ENCODE measurements at places on chromosomes 1 and 21.

DNA sequence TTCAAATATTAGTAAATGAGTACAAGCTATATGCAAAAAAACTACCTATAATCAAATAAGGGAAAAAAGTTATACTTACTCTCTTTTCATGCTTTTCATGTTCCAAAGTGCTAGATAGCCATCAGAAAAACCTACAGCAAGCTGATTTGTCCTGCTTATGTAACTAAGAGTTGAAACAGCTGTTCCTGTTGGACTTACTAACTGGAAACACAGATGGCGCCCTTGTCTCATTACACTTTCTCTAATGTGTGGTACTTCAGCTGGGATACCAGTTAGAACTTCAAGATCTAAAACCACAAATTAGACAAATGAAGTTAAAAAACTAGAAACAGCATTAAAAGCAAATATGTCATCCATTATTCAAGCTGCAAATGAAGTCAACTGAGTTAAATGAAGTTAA, 24.3 kb downstream of the AHCTF1 start:
- no peak for DNase-seq

- DNase-seq: no peak
These were observed 180.6 kb upstream of the PALMD start for GRCh38 chr1:99465176-99465900.

DNA sequence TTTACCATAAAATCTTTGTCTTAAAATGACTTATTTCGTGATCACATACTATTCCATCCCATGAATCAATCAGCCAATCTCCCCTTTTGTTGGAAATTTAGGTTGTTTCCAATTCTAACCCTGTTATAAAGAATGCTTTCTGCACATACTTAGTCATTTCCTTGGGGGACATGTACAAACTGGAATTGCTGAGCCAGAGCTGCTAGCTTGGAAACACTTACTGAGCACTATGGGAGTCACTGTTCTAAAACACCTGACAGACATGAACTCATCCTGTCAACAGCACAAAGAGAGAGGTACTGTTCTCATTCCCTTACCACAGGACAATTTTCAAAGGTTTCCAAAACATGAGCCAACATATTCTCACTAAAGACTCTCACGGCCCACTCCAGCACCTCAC, 32.1 kb downstream of the AK2 start:
- DNase-seq: no peak

GRCh38 chr21:41832596-41833496, 46.3 kb downstream of the PRDM15 start:
- DNase-seq: no peak

DNA sequence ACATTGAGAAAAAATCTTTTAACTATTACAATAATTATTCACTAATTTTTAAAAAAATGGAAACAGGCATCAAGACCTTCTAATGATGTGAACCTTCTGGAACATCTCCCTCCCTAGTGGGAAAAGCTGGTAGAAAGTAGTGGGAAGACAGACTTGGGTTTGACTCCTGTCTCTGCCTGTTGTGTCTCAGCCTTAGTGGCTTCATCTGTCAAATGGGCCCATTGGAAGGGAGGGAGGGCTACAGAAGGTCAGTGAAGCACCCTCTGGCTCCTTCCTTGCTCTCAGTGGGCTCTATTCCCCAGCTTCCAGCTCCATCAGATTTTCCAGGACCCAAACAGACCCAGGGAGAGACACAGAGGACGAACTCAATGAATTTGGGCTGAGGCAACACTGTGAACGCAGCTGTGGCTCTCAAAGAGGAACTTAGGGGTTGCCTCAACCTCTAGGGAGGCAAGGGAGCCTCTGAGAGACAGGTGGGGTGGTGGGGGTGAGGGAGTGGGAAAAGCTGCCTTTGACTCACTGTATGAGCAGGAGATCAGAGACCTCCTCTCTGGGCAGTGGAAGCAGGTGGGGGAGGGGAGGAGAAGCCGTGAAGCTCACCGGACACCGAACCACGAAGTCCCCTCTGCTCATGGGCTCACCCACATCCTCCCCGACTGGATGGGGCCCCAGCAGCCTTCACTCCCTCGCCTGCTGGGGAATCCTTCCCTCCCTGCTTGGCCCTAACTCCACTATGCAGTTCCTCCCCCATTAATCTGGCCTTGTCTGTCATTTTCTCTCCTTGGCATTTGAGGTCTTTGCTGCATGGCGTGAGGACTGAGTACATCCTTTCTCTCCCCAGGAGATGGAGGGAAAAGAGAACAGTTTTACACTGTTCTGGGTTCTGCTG, 4.5 kb downstream of the CNR2 start:
- DNase-seq: no peak

GRCh38 chr1:243979396-243979795, 71.7 kb upstream of the ZBTB18 start:
- no peak for DNase-seq

GRCh38 chr1:91036894-91037829, 15.3 kb upstream of the ZNF644 start:
- DNase-seq: no peak

DNA sequence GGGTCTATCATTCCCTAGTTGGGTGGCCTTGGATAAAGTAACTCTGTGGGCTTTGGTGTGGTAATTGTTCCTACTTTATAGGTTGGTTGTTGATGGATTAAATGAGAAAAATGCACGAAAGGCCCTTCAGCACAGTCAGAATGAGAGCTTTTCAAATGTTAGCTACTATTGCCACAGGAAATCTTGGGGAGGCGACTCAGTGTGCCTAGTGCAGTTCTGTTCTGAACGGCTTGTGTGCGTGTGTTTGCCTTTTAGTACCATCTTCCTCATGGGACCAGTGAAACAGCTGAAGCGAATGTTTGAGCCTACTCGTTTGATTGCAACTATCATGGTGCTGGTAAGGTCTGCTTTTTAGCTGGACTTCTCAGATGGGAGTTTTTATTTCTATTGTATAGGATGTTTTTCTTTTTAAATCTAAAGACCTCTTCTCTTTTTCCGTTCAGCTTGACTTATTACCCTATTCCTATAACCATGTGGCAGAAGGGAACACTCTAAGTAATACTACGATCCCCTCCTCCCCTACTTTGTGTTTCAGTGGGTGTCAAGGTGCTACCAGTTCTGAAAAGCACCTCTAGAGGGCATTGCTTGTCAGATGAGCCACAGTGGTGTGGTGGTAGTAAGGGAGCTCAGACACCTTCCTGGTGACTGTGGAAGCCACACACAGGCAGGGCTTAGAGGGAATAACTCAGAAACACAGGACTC, 9.2 kb downstream of the SFT2D2 start:
- DNase-seq: peak; percentile 21

GRCh38 chr1:36432616-36433015, 17.6 kb downstream of the OSCP1 start:
- no peak for DNase-seq

DNA sequence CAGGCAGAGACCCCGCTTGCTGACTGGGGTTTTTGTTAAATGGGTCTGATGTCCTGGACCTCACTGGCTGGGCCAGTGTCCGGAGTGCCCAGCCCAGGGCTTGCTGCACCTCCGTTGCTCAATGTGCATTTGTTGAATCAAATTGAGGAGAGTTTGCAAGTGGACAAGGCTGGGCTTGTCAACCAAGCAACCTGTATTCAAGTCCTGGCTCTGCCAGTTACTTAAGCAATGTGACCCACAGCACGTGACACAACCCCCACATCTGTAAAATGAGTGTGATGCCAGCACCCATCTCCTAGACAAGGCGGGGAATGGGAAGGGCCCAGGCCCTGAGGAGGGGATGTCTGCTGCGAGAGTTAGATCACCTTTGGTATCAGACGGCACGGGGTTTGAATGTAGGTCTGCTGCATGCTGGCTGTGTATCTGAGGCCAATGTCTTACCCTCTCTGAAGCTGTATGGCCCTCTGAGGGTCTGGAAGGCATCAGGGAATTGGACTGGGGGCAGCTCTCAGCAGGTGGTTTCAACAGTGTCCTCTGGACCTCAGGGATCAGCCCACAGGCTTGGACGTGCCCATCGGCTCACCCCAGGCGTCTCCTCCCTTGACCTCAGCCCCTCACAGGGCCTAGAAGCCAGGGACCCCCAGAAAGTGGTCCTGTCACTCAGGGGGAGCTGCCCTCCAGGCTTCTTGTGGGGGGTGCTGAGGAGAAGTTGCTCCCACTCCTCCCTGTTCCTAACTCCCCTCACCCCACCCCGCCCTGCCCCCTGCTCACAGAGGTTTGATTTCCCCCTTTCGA, 51.0 kb upstream of the RUNX3 start:
- no peak for DNase-seq

DNA sequence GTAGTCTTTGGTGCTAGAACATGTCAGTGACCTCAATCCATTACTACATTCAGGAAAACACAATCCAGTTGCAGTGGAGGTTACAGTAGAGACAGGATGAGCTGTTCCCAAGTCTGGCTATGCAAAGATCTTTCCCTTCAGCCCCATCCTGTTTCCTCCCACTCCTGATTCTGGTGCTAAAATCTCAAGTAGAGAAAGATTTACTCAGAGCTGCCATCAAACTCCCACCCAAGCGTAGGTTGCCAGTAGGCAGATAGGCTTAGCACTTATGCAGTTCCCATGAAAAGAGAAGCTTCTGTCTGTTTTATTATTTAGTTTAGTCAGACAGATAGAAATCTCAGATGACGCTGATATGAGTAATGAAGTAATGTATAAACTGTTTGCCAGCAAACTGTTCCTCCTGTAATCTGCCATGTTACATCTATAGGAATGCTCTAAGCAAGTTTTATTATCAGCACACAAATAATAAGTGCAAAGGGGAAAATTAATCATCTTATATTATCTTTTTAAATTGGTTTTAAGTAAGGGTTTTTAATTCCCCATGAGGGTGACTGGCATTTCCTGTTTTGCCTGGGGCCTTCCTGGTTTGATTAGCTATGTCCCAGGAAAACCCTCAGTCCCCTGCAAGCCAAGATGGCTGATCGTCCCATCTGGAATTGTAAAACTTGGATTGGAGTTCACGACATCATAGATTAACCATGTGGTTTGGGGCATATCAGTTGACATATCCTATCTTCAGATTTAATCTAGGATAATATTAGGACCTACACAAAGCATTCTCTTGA, 188.3 kb upstream of the PALMD start:
- no peak for DNase-seq

- DNase-seq: no peak
These were observed 1.5 kb downstream of the TRIM62 start for GRCh38 chr1:33180226-33180910.

DNA sequence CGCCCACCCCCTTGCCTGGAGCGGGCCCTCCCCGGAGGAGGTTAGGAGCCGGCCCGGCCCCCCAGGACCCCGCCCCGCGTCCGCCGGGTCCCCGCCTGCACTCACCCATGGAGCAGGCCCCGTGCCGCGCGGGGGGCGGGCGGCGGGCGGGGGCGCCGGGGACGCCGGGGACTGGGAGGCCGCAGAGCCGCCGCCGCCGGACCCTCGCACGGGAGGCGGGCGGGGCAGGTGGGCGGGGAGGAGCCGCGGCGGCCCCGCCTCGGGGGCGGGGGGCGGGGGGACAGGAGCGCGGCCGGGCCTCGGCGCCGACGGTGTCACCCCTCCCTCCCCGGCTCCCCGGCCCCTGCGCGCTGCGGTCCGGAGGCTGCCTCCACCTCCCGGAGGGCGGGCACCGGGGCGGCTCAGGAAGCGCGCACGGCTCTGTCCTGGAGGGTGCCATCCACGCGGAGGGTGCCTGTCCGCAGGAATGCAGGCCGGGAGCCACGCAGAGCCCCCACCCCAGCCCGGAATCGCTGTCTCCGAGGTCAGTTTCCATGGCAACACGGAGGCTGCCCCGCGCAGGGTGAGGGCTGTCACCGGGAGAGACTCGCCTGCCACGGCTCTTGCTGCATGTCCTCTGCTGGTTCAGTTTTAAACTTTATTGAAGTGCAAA, 5.9 kb upstream of the PLEKHG5 start:
- no peak for DNase-seq

GRCh38 chr1:171984262-171984661, 143.0 kb downstream of the DNM3 start:
- no peak for DNase-seq

- no peak for DNase-seq
These were observed 24.1 kb downstream of the ADSS2 start for GRCh38 chr1:244427647-244428046.

DNA sequence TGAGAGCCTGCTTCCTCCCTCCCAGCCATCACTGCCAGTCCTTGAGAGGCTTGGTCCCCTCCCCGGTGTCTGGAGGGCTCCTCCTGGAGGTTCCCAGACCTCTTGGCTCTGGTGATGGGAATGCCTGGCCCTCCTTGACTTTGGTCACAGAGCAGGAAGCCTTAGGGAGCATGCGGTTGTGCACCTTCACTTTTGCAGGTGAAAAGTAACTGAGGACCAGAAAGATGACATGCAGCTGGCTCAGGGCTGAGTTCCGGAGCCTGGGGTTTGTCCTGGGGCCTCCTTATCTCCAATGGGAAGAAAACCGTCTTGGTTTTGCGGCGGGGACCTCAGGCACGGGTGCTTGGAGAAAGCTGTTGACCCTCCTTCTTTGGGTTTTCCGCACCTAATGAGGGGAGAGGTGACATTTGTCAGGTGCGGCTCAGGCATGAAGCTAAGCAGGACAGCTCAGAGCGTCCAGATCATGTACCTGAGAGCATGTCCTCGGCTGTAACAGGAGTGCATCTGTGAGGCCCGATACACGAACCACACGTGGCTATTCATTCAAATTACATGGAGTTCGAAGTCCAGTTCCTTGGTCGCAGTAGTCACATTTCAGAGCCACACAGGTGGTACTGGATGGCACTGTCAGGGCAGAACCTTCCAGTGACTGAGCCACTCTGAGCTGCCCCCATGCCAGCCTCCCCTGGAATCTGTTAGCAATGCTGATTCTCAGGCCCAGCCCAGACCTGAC, 608 bp upstream of the MX2 start:
- DNase-seq: no peak

DNA sequence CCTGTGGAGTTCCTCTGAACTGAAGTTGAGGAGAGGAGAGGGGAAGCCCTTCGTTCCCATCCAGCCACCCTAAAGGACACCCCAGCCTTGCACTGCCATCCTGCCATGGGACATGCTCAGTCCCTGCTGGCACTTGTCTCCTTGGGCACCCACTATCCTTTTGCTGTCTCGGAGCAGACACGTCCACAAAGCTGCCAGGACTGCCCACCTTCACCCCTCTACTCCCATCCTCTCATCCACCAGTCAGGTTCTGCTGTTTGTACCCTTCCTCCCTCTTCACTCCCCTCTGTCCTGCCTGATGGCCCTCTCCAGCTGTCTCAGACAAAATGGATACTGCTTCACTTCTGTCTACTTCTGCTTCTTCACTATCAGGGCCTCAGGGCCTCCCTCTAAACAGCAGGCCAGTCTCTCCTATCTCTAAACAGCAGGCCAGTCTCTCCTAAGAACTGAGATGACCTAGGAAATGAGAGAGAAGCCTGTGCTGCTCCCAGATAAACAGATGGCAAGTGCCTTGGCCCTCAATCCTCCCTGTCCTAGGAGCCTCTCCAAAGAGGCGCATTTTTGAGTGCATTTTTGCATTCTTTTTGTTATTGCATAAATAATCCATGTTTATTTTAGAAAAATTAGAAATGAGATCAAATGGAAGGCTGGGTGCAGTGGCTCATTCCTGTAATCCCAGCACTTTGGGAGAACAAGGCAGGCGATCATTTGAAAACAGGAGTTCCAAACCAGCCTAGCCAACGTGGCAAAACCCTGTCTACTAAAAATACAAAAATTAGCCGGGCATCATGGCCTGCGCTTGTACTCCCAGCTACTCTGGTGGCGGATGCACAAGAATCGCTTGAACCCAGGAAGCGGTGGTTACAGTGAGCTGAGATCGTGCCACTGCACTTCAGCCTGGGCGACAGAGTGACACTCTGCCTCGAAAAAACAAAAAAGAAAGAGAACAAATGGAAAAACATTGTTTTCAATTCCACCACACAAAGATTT, 4.4 kb upstream of the PYCR2 start:
- DNase-seq: no peak

Data from activated CD4-positive, CD25-positive, alpha-beta regulatory T cell treated with anti-CD3 and anti-CD28 coated beads, Interleukin-2, amount 50 U/mL, for 16 hours (primary cell).